GM23248 (cell line): ENCODE measurements at places on chromosomes 3 and 15. TPM values are rescaled to one million over a fixed set of nuclear protein-coding genes. Genes with fewer than 3 reads are reported as not detected.

DNA sequence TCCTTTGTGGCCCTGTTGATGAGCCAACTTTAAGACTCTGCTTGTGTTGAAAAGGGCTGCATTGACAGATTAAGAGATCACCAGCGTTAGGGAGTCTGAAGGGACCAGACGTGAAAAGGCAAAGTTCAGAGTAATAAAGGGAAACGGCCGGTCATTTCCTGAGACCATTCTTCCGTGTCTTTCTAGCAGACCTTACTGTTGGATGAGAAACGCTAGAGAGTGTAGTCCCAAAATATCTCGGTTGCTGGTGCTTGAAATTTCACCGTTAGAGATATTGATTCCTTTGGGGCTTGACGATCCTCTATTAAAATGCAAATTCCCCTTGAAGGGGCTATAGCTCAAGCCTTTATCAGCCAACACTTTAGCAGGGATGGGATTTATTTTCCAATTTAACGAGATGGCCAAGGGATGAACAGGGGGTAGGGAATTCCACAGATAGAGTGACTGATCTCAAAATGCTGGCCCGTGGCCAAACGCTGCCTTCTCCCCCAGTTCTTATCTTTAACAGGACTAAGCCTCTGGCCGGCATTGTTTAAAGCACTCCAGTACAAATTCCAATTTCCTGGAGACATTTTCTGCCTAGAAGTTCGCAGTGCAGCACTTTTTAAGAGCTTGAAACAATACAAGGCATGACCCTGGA lies 250.4 kb downstream of the TJP1 start:
- no peak overlapping the region for H3K27ac ChIP-seq
- no peaks in the 10 kb centered on the region for H3K36me3 ChIP-seq
- H3K4me1 ChIP-seq: no peaks in the 10 kb centered on the region
- peak; percentile 3 for DNase-seq
- no peak overlapping the region for H3K4me3 ChIP-seq

- peak overlapping the region; percentile 60 for H3K4me3 ChIP-seq
- no peaks in the 10 kb centered on the region for H3K36me3 ChIP-seq
- H3K27me3 ChIP-seq: no peaks in the 10 kb centered on the region
- peak overlapping the region; percentile 88 for H3K27ac ChIP-seq
- H3K4me1 ChIP-seq: peaks cover 66% of the 10 kb centered on the region
These were observed 104.8 kb downstream of the PPP2R3A start for GRCh38 chr3:136070334-136070733.

DNA sequence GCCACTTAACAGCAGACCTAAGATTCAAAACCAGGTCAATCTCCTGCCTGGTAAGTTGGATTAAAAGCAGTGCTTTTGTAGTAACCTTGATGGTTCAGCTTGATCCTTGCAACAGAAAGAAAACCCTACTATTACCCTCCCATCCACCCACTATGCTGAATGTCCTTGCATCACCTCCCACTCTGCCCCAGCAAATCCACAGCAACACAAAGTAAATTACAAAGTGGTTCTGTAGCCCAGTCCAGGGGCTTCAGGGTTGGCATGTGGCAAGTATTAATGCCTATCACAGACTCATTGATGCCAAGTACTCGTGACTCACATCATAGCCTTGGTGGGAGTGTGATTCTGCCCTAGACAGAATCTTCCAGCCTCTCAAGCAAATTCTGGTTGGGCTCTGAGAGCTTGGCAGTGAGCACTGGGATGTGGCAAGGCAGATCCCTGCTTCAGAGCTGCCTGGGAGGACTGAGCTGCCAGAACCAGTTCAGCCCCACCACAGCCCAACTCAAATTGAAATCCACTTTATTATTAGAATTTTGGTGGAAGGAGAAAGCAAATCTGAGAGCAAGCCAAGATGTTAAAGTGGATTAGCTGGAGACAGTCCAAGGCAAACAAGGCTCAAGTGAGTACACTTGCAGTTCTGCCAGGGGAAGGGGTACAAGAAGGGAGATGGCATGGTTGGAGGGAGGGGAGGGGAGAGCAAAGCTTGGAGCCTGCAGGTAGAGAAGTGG lies 225.8 kb upstream of the UMPS start:
- H3K27ac ChIP-seq: no peak overlapping the region
- H3K4me1 ChIP-seq: peaks cover 11% of the 10 kb centered on the region
- H3K4me3 ChIP-seq: no peak overlapping the region
- 0 out of 2 replicates have a peak, but pooled peaks cover 10% of the 10 kb centered on the region for H3K27me3 ChIP-seq

- H3K36me3 ChIP-seq: no peaks in the 10 kb centered on the region
- no peaks in the 10 kb centered on the region for H3K27me3 ChIP-seq
- H3K27ac ChIP-seq: no peak overlapping the region
- H3K4me3 ChIP-seq: no peak overlapping the region
- no peak for DNase-seq
These were observed 5.0 kb upstream of the ATP8B4 start for GRCh38 chr15:50123861-50124557.

DNA sequence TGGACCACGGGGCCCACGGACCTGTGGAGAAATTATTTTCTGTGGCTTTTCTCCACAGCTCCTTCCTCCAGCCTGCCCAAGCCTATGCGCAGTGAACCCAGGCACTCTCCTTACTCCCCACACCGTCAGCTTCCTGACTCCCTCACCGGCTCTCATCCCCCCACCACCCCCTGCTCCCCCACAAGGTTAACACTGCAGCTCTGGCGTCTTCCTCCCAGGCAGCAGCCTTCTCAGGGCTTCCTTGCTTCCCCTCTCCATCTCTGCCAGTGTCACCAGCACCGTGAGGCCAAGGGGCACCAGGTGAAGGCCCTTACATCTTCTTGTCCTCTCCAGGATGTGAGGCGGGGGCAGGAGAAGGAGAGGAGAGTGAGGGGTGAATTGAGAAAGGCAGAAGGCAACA lies 168.3 kb upstream of the TLE3 start:
- H3K27me3 ChIP-seq: no peaks in the 10 kb centered on the region
- no peak for DNase-seq
- H3K36me3 ChIP-seq: no peaks in the 10 kb centered on the region
- H3K27ac ChIP-seq: no peak overlapping the region
- peaks cover 2% of the 10 kb centered on the region for H3K4me1 ChIP-seq

GRCh38 chr15:52021892-52022540 lies 3.0 kb downstream of the MAPK6 start:
- H3K27me3 ChIP-seq: no peaks in the 10 kb centered on the region
- peak overlapping the region; percentile 100 for H3K27ac ChIP-seq
- no peaks in the 10 kb centered on the region for H3K36me3 ChIP-seq
- peaks cover 21% of the 10 kb centered on the region for H3K4me1 ChIP-seq

DNA sequence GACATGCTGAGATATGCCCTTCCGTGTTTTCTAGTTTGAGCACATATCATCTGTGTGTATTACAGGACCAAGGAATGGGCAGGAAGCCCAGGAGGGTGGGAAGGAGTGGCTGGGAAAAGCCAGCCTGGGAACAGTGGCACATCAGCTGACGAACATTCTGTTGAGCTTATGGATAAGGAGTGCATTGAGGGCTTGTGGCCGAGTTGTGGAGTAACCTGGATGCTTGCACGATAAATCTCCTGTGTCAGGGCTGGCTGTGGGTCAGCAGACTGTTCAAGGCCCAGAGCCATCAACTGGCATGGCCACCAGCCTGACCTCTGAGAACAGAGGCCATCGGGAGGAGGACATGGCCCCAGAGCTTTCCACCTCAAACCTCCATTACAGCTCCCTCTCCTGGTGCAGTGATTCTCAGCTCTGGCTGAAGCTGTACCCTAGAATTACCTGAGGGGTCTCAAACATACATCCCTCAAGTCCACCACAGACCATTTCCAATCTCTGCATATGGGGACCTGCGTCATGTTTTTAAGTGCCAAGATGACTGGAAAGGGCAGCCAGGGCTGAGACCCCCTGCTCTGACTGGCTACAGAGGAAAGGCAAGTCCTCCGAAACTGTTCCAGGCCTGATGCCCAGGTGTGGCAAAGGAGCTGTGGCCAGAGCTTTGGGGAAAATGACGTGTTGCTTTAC lies 4.8 kb upstream of the VILL start:
- peak; percentile 36 for DNase-seq
- 0 out of 2 replicates have a peak, but pooled peaks cover 5% of the 10 kb centered on the region for H3K36me3 ChIP-seq
- no peak overlapping the region for H3K4me3 ChIP-seq
- H3K27me3 ChIP-seq: no peaks in the 10 kb centered on the region

DNA sequence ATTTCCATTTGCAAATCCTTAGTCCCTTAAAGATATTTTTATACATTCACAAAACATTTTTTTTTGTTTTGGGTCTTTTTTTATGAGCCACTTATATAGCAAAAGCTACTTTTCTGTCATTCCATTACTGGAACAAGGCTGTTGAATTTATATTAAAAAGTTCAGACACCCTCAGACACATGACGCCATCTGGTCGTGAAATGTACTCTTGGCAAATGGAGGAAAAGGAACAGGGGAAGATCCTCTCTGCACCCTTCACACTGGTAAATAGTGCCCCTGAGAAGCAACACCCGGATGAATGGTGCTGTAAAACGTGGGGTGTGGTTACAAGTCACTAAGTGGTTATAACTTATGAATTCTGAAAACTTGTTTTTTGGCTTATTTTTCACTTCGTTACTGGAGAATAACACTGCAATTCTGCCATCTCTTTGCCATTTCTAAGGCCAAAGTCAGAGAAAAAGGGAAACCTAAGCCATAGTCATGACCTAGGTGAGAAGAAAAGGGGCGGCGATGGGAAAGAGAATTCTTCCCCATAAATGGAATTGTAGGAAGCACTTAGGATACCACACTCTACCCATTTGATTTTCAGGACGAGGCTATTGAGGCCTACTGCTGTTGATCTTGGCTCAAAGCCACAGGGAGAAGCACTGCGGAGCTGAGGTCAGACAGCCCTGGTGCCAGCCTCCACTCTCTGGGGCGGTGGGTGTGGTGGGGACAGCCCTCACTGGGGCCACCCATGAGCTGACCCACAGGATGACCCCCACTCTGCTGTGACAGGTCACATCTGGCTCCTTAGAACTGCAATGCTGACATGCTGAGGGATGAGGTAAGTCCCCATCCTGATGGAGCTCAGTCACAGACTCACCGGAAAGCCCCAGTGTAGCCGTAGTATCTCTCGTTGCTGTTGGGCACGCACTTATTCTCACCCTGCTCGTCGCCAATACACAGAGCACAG lies 21.9 kb downstream of the LTF start:
- no peak overlapping the region for H3K27ac ChIP-seq
- H3K27me3 ChIP-seq: peaks cover 23% of the 10 kb centered on the region
- H3K4me3 ChIP-seq: no peak overlapping the region
- H3K36me3 ChIP-seq: no peaks in the 10 kb centered on the region
- no peaks in the 10 kb centered on the region for H3K4me1 ChIP-seq

GRCh38 chr3:108300103-108300849 lies 3.9 kb downstream of the HHLA2 start:
- H3K36me3 ChIP-seq: no peaks in the 10 kb centered on the region
- H3K27ac ChIP-seq: no peak overlapping the region
- H3K27me3 ChIP-seq: no peaks in the 10 kb centered on the region
- DNase-seq: no peak
- no peak overlapping the region for H3K4me3 ChIP-seq
- H3K4me1 ChIP-seq: no peaks in the 10 kb centered on the region

GRCh38 chr3:122993124-122993978 lies 34.2 kb downstream of the SEMA5B start:
- no peaks in the 10 kb centered on the region for H3K4me1 ChIP-seq
- no peak overlapping the region for H3K27ac ChIP-seq
- peaks cover 89% of the 10 kb centered on the region for H3K27me3 ChIP-seq
- no peaks in the 10 kb centered on the region for H3K36me3 ChIP-seq
- DNase-seq: peak; percentile 48

DNA sequence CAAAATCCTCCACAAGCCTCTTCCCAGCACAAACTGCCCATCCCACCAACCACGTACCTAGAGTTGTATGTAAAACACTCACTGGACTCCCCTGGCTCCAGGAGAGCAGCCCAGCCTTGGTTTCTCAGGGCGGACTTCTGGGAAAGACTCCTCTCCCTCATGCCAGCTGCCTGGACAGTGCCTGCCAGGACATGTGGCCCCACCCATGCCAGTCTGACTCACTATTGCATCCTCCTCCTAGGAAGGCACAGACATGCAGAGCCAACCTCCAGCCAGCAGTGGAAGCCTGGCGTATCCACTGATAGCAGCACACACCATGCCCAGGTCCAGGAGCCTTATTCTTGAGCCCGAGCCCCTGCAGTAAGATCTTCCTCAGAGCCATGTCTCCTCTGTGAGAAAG lies 8.6 kb downstream of the PKM start:
- DNase-seq: peak; percentile 89
- peak overlapping the region; percentile 64 for H3K27ac ChIP-seq
- H3K4me3 ChIP-seq: peak overlapping the region; percentile 28
- peaks cover 55% of the 10 kb centered on the region for H3K36me3 ChIP-seq
- H3K4me1 ChIP-seq: peaks cover 62% of the 10 kb centered on the region
- H3K27me3 ChIP-seq: no peaks in the 10 kb centered on the region

- no peak overlapping the region for H3K27ac ChIP-seq
- H3K4me1 ChIP-seq: no peaks in the 10 kb centered on the region
- no peaks in the 10 kb centered on the region for H3K27me3 ChIP-seq
- H3K4me3 ChIP-seq: no peak overlapping the region
These were observed 21.0 kb downstream of the STXBP5L start for GRCh38 chr3:120928991-120929390.

GRCh38 chr3:71069797-71070196 lies 513.7 kb downstream of the FOXP1 start:
- peaks cover 25% of the 10 kb centered on the region for H3K4me1 ChIP-seq
- H3K4me3 ChIP-seq: no peak overlapping the region
- no peaks in the 10 kb centered on the region for H3K27me3 ChIP-seq
- DNase-seq: peak; percentile 67
- no peaks in the 10 kb centered on the region for H3K36me3 ChIP-seq

DNA sequence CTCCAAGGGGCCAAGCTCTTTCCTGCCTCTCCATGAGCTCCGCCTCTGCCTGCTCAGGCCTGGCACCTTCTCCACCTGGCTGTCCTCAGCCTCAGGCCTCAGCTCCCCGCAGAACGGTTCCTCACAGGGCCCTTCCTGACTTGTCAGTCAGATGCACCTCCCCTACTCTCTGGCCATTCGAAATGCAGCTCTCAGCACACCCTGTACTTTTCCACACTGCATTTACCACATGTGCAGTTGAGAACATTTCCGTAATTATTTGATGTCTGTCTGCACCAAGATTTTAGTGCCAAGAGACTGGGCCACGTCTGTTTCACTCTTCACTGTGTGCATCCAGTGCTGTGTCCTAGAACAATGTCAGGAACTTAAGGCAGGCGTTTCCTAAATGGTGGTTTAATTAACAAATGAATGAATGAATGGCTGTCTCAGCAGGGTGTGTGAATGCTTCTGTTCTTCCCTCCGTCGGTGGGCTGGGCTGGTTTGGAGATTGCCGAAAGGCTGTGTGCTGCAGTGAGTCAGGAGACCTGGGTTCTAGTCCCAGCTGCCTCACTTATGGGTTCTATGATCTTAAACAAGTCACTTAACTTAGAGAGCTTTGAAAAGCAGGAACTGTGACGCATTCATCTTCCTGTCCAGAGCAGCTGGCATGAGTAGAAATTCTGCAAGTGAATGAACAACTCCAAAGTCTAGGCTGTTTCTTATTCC lies 5.4 kb downstream of the MUC4 start:
- peaks cover 44% of the 10 kb centered on the region for H3K27me3 ChIP-seq
- H3K4me1 ChIP-seq: no peaks in the 10 kb centered on the region

GRCh38 chr3:18770800-18771199 lies 345.7 kb upstream of the SATB1 start:
- H3K4me3 ChIP-seq: no peak overlapping the region
- H3K27me3 ChIP-seq: no peaks in the 10 kb centered on the region
- no peak for DNase-seq
- H3K27ac ChIP-seq: no peak overlapping the region

ZPLD1 gene
- total RNA-seq: 0.22 TPM in 1 of 2 replicates, not detected in the other

AGBL1 gene
- total RNA-seq: not detected in 2 replicates

PLXNB1 gene
- 5.5 and 8.0 TPM in 2 replicates for total RNA-seq

CGNL1 gene
- total RNA-seq: 0.11 and 0.13 TPM in 2 replicates

CASR gene
- total RNA-seq: not detected in 2 replicates
